ENCODE measurements at places on chromosomes 11 and 22.
A peak's percentile ranks its signal among the peaks of the same experiment; 100 is the strongest.

GRCh38 chr11:130891326-130891725, 25.0 kb downstream of the SNX19 start:
- no peak for DNase-seq

DNA sequence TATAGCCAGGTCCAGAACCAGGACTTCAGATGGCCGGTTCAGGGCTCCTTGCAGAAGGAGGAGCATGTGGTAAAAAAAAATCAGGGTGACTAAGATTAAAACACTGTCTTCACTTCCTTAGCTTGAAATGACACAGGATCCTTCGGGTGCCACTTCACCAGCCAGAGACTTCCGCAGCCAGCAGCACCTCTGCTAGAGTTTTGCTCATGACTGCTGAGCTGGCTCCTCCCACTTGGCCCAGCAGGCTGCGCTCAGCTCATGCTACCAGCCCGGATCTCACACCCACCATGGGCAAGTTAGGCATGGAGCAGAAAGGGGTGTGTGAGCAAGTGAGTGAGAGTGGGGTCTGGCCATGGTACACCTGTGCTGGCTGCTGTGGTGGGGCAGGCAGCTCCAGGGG, 6.6 kb upstream of the MS4A18 start:
- DNase-seq, result no peak

DNA sequence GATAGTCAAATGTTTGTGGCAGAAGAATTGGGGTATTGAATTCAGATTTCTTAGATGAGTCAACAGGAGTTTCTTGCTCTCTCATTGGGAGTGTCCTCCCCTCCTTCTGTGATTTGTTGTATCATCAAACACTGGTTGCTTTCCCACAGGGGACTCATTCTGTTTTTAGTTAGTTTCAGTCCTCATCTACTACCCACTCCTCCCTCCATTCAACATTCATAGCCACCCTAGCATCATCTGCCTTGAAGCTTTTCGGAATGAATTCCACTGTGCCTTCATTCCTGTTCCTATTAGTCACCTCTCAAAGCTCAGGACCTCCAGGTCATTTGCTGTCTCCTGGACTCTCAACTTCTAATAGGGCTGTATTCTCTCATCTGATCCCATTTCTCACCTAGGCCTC, 31.5 kb upstream of the RAB38 start:
- DNase-seq, result no peak

GRCh38 chr11:133476570-133477250, 55.6 kb downstream of the OPCML start:
- DNase-seq, result no peak

DNA sequence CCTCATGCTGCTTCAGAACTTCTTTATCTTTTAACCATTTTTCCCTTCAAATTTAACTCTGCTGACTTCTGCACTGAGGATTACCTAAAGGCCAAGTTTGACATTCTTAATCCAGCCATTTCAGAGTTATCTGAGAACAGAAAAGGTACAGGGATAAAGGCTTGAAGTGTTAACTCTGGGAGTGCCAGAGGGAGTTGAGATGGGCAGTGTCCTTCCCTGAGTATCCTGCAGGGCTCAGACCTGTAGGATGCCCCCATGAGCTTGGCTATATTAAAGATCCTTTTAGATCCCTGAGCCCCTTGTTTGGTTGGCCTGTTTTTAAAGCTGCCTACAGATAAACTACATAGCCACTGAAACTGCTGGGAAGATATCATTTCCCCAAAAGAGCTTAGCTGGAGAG, 268.4 kb upstream of the KIRREL3 start:
- DNase-seq, result no peak

GRCh38 chr22:47811971-47812370, 1049.5 kb downstream of the TBC1D22A start:
- DNase-seq, result no peak

DNA sequence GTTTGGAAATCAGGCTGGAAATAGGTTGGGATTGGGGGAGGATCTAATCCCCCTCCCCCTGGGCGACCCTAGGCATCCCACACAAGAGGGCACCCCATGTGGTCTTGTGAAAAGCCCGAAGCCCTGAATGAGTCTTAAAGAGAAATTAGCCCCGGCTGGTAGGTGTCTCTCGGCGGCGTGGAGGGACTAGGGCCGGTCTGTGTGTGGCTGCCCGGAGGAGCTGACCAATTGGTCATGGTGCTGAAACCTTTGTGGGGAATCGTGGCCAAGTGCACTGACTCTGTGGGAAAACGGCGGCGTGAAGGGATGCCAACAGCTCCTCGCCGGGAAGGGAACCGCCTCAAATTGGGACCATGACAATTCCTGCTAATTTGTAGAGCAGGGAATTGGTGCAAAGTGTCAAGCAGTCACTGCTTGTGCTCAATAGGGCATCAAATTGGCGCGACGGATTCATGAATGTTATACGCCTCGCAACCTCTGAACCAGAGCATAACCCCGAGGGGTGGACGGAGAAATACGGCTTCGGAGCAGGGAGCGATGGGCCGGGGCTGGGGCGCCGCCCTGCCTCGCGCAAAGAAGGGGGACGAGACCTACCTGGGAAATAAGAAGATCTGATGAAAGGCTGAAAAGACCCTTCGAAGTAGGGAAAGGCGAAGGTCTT, 1.5 kb downstream of the DBX1 start:
- no peak for DNase-seq

GRCh38 chr11:132911186-132911585, 621.1 kb downstream of the OPCML start:
- no peak for DNase-seq

- no peak for DNase-seq
Observed at GRCh38 chr11:116507849-116508695, 264.7 kb downstream of the BUD13 start.

DNA sequence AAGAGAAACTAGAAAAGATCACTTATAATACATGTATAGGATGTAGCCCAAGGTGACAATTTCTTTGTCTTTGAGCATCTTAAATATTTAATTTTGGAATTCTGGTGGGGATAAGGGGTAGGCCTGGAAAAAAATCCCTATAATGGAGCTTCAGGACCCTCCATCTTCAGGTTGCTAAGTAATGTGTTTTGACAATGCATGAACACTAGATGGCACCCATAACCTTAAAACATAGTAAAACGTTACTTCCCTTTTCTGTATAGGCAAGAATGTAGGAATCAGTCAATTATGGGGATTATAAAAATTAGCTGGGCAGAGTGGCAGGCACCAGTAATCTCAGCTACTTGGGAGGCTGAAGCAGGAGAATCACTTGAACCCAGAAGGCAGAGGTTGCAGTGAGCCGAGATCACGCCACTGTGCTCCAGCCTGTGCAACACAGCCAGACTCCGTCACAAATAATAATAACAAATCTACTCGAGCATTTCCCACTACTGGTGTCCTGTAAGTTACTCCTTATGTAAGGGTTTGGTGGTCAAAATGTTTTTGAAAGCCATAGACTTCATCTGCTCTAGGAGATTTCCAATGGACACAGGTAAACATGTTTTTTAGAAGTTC, 541.9 kb upstream of the CCDC90B start:
- DNase-seq, result no peak

- DNase-seq, result no peak
Observed at GRCh38 chr11:60589611-60590010, 74.4 kb downstream of the MS4A13 start.

DNA sequence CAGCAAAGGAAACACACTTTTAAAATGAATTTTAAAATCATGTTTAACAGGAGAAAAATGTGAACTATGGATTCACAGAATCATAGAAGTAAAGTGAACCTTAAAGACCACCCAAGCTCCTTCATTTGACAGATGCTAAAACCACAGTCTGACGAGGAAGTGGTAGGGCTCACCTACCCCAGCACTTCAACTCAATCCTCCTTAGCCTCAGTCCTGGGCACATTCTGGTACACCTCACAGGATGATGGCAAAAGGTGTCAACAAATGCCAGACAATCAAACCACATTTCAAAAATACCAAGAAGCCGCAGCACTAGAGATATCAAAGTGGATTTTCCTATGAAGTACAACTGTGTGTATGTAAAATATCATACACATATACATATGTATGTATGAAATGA, 43.1 kb downstream of the PITPNB start:
- no peak for DNase-seq

GRCh38 chr22:27801616-27802345, at the start of gene MN1:
TSS of gene MN1 (minus strand) at chr22:27801756. CDS start at chr22:27800543, 1,213 bp downstream.
- DNase-seq, result no peak

- DNase-seq, result no peak
Observed at GRCh38 chr11:63880403-63880790, 36.6 kb downstream of the RCOR2 start.

GRCh38 chr11:36672815-36673450, 74.9 kb upstream of the RAG2 start:
- no peak for DNase-seq

- no peak for DNase-seq
Observed at GRCh38 chr22:34490886-34491285, 570.6 kb upstream of the LARGE1 start.

DNA sequence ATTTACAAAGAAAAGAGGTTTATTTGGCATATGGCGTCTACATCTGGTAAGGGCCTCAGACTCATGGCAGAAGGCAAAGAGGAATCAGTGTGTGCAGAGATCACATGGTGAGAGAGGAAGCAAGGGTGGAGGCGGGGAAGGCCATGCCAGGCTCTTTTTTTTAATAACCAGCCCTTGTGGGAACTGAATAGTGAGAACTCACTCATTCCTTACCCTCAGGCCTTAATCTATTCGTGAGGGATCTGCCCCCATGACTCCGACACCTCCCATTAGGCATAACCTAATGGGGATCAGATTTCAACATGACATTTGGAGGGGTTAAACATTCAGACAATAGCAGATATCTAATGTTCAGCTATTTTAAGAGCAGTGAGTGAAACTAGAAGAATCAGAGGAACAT, 55.7 kb downstream of the ATM start:
- no peak for DNase-seq

GRCh38 chr22:42283278-42284201, 13.1 kb upstream of the TCF20 start:
- DNase-seq, result no peak

GRCh38 chr22:21990445-21991303, 8.1 kb upstream of the TOP3B start:
- DNase-seq, result no peak

GRCh38 chr11:96906476-96906875, 516.7 kb downstream of the JRKL start:
- no peak for DNase-seq

DNA sequence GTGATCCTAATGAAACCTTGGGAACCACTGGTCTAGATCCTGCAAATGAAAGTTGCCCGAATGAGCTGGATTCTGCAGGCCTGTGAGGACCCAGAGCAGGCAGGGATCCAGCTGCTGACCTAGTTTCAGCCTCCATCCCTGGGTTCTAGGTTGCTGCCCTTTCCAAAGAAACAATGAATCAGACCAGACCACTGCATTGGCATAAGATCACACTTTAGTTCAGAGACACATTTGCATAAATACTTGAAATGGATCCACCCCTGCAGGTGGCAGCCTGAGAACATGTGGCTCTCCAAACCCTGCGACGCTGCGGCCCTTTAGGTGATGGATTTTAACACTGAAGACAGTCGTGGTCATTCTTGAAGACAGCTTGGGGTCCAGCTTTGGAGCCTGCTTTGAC, 23.7 kb downstream of the ADAMTS8 start:
- no peak for DNase-seq

DNA sequence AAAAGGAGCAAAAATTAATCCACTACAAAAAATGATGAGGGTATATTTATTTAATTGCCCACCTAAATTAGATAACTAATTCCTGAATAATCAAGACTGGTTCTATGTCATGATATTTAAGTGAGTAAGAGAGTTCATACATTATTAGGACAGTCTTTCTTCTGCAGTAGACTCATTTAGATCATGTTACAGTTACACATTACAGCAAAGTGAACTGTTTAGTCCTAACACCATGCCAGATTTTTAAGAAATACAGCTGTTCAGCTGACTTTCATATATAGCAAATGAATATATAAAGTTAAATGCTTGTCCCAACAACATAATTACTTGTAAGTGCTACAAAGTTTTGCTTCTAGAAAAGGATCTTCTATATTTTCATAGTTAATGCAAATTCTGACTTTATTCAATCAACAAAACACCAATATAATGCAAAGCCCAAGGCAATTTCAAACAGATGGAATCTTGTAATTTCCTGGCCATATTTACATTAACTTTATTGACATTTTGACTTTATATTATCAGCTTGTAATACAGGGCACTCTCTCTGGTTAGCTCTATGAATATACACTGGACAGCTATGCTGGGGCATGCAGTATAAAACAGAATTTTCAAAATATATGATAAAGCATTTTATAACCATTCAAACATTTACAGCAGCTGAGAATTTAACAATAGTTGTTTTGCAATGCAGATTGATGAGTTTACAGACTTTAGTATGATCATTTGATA, 45.7 kb upstream of the TP53AIP1 start:
- no peak for DNase-seq

DNA sequence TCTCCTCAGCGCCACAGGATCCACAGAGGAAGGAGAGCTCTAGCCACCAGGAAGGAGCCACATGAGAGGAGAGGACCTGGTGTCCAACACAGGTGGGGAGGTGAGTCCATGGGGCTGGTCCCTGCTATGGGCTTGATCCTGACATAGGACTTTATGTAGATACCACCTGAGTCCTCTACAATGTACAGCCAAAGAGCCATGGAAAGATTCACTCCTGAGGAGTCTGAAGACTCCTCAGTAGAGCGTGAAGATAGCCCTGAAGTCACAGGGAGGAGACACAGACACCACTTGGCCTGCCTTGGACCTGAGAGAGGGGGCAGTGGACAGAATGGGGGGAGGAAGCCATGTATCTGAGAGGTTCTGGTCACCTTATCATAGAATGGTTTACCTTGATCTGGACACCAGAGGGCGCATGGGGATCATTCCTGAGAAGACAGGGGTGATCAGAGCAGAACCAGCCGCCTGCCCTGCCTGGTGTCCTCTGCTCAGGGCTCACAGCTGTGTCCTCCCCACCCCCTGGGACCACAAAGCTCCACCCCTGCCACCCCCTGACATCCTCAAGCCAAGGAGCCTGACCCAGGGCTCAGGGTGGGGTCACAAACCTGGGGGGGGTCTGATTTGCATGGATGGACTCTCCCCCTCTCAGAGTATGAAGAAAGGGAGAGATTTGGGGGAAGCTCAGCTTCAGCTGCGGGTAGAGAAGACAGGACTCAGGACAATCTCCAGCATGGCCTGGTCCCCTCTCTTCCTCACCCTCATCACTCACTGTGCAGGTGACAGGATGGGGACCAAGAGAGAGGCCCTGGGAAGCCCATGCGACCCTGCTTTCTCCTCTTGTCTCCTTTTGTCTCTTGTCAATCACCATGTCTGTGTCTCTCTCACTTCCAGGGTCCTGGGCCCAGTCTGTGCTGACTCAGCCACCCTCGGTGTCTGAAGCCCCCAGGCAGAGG, 77.0 kb downstream of the ZNF280B start:
- peak; percentile 60 for DNase-seq
